ENCODE measurements at places on chromosomes 7 and 10.

GRCh38 chr7:6637544-6638229, 569 bp downstream of the ZNF316 start:
- DNase-seq: peak; percentile 35

- no peak for DNase-seq
These were observed 33.6 kb upstream of the DRGX start for GRCh38 chr10:49429458-49429857.

DNA sequence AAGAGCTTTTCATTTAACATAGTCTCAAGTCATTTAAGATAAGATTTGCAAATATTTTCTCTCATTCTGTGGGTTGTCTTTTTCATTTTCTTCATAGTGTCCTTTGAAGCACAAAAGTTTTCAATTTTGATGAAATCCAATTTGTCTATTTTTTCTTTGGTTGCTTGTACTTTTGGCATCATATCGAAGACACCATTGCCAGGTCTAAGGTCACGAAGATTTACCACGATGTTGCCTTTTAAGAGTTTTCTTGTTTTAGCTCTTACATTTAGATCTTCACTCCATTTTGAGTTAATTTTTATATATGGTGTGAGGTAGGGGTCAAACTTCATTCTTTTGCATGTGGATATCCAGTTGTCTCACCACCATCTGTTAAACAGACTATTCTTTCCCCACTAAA, 34.7 kb downstream of the TMEM270 start:
- no peak for DNase-seq

DNA sequence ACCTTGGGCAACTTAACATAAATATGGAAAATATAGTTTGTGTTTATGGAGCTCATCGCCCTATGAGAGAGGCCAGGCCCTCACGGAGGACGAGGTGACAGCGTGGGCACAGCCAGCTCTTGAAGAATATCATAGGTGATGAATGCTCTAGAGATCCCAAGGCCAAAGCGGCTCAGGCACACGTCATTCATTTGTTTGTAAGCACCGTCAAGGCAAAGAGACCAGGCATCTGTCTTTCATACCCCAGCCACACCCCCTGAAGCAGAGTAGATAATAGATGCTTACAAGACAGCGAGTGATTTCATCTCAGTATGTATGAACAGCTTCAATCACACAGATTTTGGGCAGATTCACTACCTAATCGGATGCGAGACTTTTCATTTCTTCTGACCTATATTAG, 242.1 kb upstream of the C7orf33 start:
- DNase-seq: no peak

DNA sequence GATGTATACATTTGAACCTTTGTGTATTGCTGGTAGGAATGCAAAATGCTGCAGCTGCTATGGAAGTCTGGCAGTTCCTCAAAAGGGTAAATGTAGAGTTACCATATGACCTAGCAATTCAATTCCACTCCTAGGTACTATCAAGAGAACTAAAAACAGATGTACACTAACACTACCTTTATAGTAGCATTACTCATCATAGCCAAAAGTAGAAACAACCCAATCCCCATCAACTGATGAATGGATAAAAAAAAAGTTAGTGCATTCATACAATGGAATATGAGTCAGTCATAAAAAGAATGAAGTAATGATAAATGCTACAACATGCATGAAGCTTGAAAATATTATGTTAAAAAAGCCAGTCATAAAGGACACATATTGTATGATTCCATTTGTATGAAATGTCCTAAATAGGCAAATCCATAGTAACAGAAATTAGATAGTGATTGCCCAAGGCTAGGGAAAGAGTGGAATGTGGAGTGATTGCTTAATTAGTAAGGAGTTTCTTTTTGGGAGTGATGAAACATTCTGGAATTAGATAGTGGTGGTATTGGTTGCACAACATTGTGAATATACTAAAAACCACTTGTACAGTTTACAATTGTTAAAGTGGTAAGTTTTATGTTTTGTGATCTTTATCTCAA, 96.4 kb upstream of the AOAH start:
- no peak for DNase-seq

DNA sequence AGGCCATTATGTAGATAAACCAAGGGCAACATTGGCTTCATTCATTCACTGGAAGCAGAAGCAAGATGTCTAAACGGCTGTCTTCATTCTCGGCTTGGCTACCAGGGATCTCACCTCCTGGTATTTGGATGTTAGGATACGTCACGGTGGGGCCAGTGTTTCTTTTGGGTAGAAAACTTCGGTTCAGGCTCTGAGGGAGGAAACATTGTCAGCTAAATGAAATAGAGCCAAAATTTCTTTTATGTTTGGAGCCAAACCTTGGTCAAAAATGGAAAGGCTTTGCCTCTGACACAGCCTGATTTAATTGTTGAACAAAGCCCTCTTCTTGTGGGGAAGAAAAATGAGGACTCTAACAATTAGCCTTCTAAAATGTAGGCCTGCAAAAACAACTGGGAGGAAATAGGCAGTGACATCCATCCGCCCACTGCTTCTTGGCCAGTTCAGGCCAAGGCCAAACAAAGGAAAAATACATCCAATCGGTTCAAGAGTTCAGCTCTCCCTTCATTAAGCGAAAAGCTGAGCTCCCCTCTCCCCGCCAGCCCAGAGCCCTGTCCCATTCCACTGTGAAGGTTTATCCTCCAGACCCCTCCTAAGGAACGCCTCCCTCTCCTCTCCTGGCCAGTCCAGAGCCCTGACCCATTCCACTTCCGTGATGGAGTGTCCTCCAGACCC, 44.4 kb downstream of the PFKFB3 start:
- DNase-seq: no peak

DNA sequence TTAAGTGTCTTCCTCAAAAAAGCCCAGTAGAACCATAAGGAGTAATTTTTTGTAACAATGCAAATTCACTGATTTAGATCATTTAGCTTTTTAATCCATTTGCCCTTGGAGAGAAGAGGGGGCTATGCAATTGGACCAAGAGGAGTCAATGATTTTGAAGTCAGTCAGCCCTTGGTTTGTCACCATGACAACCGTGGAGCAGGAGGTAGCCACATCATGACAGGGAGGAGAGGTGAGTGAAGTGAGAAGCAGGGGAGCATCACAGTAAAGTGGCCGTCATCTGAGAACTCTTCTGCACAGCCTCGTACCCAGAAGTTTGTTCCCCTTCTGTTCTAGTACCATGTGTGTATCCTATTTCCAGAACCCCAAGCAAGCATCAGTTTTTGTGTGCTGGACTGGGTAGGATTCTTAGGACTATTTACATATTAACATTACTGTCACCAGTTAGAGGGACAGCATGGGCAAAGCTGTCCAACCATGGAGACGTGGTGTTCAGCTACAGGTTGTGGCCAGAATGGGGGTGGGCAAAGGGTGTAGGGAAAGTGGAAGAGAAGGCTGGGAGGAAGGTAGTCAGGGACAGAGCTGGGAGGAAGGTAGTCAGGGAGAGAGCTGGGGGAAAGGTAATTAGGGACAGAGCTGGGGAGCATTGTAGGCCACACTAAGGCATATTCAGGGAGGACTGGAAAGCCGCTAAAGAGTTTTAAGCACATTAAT, 13.1 kb downstream of the UBE3C start:
- no peak for DNase-seq

- DNase-seq: no peak
These were observed 7.3 kb downstream of the PWWP2B start for GRCh38 chr10:132404169-132404880.

- DNase-seq: no peak
These were observed 37.6 kb downstream of the FAM53B start for GRCh38 chr10:124706462-124707143.

GRCh38 chr7:22851145-22851544, 28.5 kb upstream of the TOMM7 start:
- DNase-seq: no peak

DNA sequence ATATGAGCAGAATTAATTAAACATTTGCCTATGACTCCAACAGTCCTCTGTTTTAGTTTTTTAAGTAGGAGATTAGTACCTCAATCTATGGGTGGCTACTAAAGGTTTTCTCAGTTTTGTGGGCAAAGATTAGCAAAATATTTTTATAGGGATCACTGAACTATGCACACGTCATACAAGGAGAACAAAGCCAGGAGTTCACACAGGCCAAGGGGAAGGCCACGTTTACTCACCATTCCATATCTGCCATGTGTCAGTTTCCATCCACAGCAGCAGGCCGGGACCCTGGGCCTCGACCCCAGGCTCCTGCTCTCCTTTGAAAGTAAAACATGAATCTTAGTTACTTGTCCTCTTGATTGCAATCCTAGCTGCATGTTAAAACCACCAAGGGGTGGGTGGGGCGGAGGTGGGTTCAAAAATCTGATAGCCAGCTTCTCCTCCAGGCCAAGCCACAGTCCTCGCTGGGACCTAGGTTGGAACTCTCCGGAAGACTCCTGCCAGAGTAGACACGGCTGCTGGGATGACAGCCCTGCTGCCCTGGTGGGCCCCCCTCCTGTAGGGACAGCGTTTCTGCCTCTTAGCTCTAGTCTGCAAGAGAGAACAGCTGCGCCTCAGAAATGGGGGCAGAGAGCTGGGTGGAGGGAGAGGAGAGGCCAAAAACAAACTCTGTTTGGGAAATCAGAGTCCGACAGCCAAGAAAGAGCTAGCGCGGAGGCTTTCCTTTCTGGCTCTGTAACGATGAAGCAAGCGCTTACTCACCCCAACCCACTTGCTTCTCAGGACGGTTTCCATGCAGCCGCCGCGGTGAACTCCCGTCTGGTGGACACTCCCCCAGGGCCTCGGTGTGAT, 35.6 kb downstream of the PITRM1 start:
- DNase-seq: no peak

- DNase-seq: no peak
These were observed 78.2 kb upstream of the STEAP1B start for GRCh38 chr7:22578007-22578733.

GRCh38 chr7:50307368-50308032, 3.0 kb downstream of the IKZF1 start:
- DNase-seq: peak; percentile 44

DNA sequence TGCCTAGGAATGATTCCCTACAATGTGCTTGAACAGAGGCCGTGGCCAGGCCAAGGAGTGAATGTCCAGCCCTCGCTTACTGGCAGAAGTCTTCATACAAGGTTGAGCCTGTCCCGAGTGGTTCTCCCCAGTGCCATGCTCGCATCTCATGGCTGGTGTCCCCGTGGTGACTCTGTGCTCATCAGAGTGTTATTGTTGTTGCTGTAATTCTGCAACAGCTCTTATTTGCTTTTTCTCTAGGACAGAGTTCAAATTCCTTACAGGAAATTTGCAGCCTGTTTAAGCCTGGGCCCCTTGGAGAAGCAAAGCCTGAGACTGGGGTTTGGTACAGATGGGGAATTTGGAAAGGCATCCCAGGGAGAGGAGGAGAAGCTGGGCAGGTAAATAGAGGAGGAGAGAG, 157.7 kb upstream of the PRR15 start:
- no peak for DNase-seq

- no peak for DNase-seq
These were observed 81.4 kb downstream of the ADCYAP1R1 start for GRCh38 chr7:31133497-31133896.

- DNase-seq: no peak
These were observed 993.2 kb downstream of the SORCS3 start for GRCh38 chr10:105634281-105634680.

- DNase-seq: no peak
These were observed 30.3 kb upstream of the TPK1 start for GRCh38 chr7:144866189-144866588.

DNA sequence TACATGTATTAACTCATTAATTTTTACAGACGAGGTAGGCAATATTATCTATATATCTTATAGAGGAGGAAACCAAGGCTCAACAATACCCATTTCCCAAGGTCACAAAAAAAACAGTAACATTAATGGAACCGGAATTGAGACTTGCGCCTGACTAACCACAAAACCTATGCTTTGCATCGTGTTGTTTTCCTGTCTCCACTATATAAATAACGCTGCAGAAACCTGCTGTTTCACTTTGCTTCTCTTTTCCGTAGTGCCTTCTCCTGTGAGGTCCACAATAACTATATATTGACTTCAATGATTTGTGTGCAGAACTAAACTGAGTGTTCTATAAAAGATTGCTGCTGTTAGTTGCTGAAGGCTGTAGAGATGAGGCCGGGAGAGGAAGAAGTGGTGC, 97.7 kb upstream of the RPA3 start:
- DNase-seq: no peak

GRCh38 chr10:76733441-76733936, 904.1 kb downstream of the KCNMA1 start:
- no peak for DNase-seq

DNA sequence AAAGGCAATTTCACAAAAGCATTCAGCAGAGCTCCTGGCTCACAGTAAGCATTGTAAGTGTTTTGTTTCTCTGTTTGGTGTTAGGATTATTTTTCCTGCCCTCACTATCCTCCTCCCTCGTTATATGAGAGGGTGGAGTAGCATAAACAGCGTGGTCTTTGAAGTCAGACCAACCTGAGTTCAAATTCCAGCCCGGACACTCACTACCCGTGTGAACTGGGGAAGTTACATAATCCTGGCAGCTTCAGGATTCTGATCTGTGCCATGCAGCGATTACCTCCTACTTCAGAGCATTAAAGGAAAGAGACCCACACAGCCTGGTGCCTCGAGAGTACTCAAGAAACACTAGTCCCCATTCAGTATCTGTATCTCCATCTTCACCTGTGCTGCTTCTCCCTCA, 386.5 kb downstream of the INHBA start:
- DNase-seq: no peak
